Immature natural killer cell (primary cell): ENCODE measurements at places on chromosomes 16 and 17.
A peak's percentile ranks its signal among the peaks of the same experiment; 100 is the strongest.

DNA sequence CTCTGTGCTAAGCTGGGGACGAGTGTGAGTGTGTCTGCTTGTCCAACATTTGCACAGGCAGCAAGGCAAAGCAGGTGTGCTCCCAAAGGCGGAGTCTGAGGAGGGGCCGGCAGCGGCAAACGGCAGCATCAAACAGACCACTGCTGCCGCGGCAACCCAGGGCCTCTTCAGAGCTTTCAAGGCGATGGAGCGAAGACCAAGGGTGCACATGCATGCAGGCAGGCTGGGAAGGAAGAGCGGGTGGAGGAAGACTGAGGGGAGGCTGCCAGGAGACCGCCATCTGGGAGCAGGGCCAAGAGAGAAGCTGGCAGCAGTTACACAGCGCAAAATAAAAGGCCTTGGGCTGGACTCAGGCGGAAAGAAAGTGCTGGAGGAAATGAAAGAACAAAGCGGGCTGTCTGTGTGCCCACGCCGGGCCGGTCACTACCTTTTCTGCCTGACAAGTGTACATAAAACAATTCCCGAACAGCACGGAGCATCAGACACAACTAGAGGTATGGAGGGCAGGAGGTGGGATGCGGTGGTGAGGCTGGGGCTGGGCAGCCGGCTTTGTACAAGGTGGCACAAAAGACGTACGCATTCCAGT lies 8.5 kb downstream of the TIMM22 start:
- H3K4me1 ChIP-seq = peaks cover 2% of the 10 kb centered on the region
- H3K36me3 ChIP-seq = peaks cover 14% of the 10 kb centered on the region
- peaks cover 11% of the 10 kb centered on the region for H3K27me3 ChIP-seq
- no peak for DNase-seq
- no peak overlapping the region for H3K4me3 ChIP-seq
- H3K27ac ChIP-seq = no peak overlapping the region

GRCh38 chr17:21482189-21482865 lies 106.2 kb downstream of the KCNJ12 start:
- peaks cover 19% of the 10 kb centered on the region for H3K27me3 ChIP-seq
- H3K36me3 ChIP-seq = no peaks in the 10 kb centered on the region
- no peaks in the 10 kb centered on the region for H3K4me1 ChIP-seq
- no peak overlapping the region for H3K27ac ChIP-seq

DNA sequence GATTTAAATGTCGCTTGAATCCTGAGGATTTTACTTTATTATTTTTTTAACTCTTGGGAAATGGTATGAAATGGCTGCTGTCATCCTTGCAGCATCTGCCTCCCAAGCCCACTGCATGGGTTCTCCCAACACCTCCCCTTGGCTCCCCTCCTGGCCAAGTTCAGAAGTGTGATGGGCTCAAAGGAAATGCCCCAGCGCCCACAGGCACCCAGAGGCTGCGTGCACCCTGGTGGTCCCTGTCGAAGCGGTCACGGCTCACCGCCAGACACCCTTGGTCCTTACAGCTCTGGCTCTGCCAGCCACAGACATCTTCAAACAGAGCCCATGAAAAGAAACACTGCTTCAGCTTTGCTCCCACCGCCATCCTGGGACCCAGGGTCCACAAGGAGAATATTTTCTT lies 334.7 kb downstream of the SOX9 start:
- H3K4me3 ChIP-seq = no peak overlapping the region
- no peaks in the 10 kb centered on the region for H3K36me3 ChIP-seq
- H3K27ac ChIP-seq = no peak overlapping the region
- peaks cover 2% of the 10 kb centered on the region for H3K27me3 ChIP-seq

- H3K27ac ChIP-seq = peak overlapping the region; percentile 59
- no peaks in the 10 kb centered on the region for H3K27me3 ChIP-seq
- H3K36me3 ChIP-seq = peaks cover 21% of the 10 kb centered on the region
- H3K4me1 ChIP-seq = peaks cover 65% of the 10 kb centered on the region
Measured at GRCh38 chr17:10089196-10089804, 109.1 kb downstream of the GAS7 start.

DNA sequence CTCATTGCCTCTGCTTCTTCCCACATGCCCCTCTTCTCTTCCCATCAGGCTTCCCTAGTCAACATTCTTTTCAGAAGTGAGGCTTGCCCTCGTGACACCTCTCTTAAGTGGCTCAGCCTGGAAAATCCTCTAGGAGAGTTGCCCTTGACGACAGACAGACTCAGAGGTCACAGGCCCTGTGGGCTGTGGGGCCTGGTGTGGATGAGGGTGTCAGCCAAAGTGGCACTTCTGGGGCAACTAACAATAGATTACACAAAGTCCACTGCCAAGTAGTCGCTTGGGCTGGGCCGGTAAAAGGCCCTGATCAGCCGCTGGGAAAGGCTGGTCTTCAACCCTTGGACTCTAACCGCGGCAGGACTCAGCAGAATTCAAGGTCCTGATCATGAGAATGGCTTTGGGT lies 33.7 kb upstream of the METTL16 start:
- H3K4me1 ChIP-seq = no peaks in the 10 kb centered on the region
- H3K4me3 ChIP-seq = no peak overlapping the region
- no peaks in the 10 kb centered on the region for H3K36me3 ChIP-seq
- no peak for DNase-seq
- peaks cover 6% of the 10 kb centered on the region for H3K27me3 ChIP-seq
- no peak overlapping the region for H3K27ac ChIP-seq

DNA sequence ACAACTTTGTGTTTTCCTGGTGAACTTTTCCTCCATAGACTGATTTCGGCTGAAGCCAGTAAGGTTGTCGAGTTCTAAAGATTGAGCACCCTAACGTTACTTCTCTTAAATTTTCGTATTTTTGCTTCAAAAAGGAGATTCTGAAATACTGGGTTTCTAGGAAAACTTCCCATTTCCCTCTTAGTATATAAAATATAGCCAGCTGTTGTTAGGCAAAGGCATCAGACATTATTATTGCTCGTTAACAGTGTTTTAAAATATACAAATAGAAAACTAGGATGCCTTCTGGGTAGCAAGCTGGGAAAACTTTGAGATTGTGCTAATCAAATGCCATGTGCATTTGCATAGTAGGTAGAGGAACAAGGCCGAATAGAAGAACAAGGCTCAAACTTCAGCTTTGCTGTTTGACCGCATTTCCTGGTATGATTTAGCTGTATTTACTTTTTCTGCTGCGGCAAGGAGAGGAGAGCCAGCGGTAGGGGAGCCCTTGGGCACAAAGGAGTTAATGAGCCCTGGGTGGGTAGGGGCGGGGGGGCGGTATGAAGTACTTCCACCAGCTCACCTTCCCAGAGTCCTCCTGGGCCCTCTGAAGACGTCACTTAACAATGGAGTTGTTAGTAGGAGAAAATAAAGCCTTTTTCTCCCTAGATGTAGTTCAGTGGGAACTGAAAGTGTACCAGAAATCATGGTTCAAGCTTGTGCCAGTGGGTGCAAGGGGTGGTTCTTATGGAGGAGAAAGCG lies 151.9 kb downstream of the MSI2 start:
- no peak overlapping the region for H3K27ac ChIP-seq
- H3K36me3 ChIP-seq = peaks cover 5% of the 10 kb centered on the region
- DNase-seq = no peak
- H3K27me3 ChIP-seq = no peaks in the 10 kb centered on the region
- H3K4me1 ChIP-seq = peaks cover 34% of the 10 kb centered on the region
